ENCODE measurements at places on chromosomes 1 and 21.
A peak's percentile ranks its signal among the peaks of the same experiment; 100 is the strongest.

- no peak for DNase-seq
Measured at GRCh38 chr1:50566405-50566804, 143.2 kb upstream of the DMRTA2 start.

GRCh38 chr1:9079988-9080704 is 10.7 kb upstream of the SLC2A5 start:
- no peak for DNase-seq

DNA sequence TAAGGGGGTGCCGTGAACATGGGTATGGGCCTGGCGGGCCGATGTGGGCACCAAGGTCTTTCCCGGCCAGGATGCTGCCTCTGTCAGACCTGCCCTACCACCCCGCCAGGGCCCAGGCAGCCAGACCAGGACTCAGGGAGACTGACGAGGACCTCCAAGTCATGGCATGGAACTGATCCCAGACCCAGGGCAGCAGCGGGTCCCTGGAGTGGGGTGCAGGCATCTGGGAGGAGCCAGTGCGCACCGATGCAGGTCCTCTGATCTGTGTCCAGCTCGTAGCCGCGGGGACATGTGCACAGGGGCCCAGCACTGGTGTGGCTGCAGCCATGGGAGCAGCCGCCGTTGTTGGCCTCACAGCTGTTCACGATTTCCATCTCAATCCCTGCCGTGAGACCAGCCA is 56.8 kb downstream of the ARHGEF16 start:
- DNase-seq: no peak

DNA sequence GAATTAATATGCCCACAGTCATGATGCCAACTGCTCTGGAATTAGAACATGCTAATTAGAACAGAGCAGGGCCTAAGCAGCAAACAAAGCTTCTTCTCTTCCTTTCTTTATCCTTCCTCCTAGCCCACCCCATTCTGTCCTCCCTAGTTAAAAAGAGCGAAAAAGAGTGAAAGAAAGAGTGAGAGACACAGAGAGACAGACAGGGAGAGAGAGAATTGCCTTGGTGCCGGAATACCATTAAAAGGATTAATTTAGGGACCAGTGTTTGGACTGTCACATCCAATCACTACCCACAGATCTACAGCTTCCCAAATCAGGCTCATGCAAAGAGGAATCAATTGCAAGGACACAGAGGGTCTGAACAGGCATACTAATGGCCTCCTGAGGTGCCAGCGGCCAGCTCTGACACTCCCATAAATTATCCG is 7.0 kb downstream of the ERI3 start:
- no peak for DNase-seq

GRCh38 chr1:209328196-209328595 is 255.3 kb upstream of the CAMK1G start:
- peak; percentile 15 for DNase-seq

DNA sequence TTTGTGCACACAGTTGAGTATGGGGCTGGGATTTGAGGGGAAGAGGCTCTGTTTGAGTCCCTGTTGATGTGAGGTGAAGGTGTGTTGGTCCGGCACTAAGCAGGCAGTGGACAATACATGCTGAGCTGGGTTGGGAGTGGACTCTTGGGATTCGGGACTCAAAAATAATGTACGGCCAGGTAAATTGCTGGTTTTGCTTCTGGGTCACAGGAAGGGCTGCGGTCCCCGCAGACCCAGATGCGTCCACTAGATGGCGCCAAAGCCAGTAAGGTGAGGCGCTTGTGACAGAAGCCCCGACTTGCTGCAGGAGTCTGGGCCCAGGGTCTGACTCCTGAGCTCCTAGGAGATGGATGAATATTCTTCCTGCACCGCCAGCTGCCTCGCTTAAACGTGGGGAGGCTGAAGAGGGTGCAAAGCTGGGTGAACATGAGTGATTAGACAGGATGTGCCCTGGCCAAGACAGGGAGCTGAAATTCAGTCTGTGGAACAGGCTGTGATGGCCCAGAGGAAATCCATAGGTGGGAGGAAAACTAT is 61.4 kb downstream of the ACBD3 start:
- peak; percentile 79 for DNase-seq

DNA sequence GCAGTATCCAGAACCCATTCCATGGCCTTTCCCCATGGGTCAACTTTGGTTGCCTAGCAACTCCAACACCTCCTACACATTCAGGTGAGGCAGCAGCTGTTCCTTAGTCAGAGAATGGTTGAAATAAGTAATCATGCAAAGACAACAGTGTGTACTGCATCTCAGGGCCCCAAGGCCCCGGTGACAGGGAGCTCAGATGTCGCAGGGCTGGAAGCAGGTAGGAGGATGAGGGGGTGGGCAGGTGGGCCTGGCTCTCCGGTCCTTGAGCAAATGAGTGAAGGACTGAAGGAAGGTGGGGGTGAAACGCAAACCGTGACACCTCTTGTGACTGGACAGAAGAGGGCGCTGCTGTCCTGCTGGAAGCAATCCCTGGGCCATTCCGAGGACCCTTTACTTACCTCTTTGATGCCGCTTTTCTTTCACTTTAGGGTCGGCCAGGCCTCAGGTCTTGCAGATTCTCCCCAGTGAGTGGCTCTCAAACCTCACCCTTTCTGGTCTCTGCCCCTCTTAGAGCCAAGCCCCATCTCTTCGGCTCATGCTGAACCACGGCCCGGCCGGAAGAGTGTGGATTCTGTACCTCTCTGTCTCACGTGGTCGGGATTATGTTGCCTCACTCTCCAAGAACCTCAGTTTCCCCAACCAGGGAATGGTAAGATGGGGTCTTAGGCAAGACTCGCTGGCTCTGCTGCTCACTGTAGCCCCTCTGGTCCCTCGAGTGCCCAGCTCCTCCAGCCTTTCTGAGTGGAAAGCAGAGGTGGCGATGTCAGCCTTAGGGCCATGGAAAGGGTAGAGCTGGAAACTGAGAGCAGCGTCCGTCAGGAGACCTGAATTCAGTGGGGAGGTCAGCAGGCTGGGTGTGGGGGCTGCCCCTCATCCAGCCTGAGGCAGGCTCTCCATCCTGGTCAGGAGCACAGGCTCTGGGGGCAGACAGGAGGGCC is 5.6 kb upstream of the KCNA10 start:
- peak; percentile 77 for DNase-seq

DNA sequence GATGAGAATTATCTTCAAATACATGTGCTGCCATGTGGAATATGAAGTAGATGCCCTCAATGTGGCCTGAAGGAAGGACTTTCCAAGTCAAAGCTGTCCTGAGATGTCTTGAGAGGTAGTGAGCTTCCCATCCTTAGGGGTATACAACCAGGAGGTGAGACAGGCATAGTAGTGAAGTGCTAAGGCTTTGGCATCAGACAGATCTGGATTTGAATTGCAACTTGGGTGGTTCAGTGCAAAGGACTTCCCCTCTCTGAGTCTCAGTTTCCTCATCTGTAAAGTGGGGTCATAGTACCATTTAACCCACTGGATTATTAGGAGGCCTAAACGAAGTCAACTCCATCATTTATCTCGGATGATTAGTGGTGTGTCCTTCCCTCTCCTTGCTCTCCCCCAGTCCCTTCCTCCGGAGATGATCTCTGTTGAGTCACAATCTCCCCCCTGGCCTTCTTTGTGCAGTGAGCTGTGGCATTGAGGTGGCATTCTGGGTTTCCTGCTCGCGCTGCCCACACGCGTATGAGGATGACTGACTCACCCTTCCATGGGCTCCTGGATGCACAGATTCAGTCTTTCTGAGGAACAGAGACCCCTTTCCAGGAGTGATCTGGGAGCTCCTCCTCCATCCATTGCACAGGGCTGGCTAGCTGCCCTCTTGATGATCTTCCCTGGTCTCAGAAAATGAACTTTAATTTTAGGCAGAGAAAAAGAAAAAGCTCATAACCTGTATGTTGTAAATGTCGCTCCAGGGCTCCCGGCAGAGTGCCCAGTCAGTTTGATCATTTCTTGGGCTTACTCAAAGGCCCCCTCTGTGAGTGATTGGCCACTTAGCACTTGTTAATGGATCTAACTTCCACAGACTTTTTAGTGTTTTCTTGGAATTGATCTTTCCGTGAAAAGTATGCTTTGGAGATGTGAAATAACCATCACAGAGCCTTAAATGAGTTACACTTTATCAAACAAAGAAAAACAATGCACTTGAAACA is 354.6 kb downstream of the PTPRU start:
- DNase-seq: no peak

DNA sequence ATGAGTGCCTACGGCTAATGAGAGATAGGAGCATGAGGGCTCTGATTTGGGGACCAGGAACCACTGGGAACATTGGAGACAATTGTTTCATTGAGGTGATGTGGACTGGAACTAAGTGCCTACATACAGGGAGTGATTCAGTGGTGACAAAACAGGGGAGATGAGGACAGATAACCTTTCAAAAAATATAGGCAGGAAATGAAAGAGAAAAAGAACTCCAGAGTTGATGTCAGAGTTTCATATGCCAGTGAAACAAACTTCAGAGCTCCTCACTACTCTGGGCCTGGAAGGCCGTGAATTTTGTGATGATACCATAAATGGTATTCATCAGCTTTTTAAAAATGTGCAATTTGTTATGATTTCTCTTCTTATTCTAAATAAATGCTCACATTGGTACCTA is 39.3 kb downstream of the FASLG start:
- no peak for DNase-seq

DNA sequence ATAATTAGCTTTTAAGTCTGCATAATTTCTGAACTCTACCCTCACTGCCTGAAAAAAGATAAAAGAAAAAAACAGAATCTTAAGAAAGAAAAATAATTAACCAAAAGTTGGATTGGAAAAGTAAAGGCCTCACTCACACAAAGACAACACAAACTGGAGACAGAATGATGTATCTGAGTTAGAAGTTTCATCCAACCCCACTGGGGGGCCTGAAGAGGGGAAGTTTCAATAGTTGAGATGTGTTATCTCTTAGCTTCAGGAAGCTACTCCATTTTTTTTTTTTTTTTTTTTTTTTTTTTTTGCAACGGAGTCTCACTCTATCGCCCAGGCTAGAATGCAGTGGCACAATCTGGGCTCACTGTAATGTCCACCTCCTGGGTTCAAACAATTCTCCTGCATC is 19.9 kb downstream of the SYDE2 start:
- no peak for DNase-seq

DNA sequence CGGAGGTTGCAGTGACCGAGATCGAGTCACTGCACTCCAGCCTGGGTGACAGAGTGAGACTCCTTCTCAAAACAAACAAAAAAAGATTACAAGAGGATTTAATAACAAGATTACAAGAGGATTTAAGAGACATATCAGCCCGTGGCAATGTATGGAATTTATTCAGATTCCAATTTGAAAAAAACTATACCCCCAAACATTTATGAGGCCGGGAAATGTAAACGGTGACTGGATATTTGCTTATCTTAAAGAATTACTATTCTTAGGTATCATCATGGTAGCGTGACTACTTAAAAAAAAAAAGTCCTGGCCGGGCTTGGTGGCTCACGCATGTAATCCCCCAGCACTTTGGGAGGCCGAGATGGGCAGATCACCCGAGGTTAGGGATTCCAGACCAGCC is 21.2 kb upstream of the ELK4 start:
- no peak for DNase-seq

DNA sequence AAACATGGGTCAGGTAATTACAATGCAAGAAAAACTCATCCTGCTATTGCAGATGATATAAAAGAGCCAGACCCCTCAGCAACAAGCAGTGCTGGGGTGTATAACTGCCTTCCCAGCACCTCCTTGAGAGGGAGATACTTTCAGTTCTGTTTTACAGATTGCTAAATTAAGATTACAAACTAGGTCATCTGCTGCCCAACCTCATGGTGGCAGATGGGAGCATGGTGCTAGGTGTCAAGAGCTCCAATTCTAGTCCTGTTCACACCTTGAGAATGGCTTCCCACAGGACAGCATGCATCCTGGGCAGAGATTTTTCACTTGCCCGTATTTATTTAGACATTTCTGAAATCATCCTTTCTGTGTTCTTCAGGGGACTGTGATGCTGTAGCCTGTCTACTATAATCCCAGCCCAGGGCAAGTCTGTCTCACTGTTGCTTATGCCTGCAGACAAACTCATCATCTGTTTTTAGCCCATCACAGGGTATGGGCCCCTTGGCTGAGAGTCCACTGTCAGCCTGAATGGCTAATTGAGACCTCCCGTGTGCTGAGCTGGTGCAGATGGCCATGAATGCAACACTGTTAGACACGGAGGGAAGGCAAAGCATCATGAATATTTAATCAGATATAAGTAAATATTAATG is 40.2 kb upstream of the PBX1 start:
- DNase-seq: no peak

- no peak for DNase-seq
Measured at GRCh38 chr1:231215681-231216385, 25.2 kb upstream of the GNPAT start.

DNA sequence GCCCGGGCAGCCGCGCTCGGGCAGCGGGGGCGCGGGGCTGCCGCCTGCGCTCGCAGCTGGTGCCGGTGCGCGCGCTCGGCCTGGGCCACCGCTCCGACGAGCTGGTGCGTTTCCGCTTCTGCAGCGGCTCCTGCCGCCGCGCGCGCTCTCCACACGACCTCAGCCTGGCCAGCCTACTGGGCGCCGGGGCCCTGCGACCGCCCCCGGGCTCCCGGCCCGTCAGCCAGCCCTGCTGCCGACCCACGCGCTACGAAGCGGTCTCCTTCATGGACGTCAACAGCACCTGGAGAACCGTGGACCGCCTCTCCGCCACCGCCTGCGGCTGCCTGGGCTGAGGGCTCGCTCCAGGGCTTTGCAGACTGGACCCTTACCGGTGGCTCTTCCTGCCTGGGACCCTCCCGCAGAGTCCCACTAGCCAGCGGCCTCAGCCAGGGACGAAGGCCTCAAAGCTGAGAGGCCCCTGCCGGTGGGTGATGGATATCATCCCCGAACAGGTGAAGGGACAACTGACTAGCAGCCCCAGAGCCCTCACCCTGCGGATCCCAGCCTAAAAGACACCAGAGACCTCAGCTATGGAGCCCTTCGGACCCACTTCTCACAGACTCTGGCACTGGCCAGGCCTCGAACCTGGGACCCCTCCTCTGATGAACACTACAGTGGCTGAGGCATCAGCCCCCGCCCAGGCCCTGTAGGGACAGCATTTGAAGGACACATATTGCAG is 3.0 kb downstream of the ARTN start:
- no peak for DNase-seq

GRCh38 chr1:12098786-12099185 is 35.7 kb downstream of the TNFRSF8 start:
- DNase-seq: no peak

DNA sequence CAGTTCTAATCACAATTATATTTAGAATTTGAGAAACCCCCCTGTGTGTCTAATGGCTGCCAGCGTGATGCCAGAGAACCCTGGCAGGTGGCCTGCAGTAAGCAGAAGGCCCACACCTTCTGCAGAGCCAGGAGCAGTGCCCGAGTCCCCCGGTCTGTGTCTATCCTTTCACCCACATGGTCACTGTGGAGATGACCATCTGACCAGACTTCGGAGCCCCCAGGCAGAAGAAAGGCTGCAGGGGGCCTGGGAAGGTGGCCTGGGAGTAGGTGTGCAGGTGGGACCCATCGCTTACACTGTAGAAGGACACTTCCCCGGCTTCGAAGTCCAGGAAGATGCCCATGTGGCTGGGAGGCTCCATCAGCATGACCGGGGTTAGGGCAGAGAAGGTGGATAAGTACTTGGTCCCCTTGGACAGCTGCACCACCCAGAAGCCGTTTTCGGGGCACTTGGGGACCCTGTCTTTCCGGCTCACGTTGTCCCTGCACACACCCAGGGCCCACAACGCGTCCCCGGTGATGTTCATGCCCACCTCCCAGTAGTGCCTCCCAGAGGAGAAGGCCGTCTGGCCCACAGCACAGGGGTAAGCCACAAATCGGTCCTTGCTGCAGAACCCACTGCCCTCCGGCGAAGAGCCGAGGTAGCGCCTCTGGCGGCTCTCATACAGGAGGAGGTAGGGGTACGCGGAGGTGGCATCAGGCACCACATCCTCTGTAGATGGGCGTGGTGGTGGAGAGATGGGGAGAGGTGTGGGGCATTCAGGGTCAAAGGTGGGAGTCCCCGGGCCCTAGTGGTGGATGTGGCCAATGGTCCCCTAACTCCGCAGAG is 1.6 kb upstream of the TRIM11 start:
- DNase-seq: no peak
